ENCODE measurements at places on chromosomes 6 and 20.

GRCh38 chr6:45732731-45733130 lies 282.9 kb downstream of the CLIC5 start:
- no peak for DNase-seq

GRCh38 chr20:52959125-52959524 lies 13.0 kb upstream of the TSHZ2 start:
- no peak for DNase-seq

DNA sequence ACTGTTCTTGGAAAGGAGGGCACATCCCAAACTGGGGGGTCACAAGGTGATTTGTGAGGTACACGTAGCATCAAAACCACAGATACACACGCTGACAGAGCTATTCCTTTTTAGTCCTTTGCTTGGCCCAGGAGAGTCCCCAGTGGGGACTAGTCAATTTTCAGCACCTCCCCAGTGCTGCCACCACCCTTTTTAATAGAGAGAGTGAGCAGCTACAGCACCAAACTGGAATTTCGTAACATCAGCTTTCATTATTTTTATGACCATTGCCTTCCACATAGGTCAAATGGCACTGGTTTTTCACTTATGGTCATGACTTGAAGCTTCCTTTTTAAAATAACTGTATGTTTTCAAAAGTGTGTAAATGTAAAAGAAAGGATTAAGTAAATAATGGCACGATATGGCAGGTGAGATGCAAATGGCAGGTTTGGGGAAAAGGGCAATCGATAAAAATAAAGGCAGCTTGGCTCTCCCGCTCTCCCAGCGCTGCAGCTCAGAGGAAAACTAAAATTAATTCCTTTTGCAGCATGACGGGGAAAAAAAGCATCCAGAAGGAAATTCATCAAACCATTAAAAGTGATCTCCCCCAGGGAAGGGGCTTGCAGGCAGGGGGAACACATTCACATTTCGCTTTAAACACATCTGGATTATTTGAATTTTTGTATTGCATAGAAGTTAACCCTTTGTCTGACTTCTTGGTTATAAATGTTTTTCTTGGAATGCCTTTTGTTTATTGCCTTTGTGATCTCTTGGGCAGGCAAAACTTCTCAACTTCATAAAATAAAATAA lies 95.2 kb downstream of the ANKRD60 start:
- no peak for DNase-seq

- DNase-seq = no peak
Measured at GRCh38 chr20:62167474-62167873, 15.4 kb upstream of the MTG2 start.

DNA sequence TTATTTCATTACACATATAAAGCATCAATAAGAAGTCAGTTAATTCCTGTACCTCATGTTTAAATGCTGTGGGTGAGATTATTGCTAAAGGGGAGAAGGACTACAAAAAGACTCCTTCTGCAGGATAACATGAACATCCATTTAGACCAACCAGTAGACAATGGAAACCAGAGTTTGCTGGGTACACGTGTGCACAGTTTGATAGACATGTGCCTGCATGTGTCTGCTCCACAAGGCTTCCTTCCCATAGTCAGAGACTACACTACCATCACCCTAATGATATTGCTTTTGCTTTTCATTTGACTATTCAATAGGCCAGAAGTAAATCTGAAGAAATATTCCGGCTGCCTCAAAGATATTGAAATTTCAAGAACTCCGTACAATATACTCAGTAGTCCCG lies 231.6 kb downstream of the ARHGAP18 start:
- DNase-seq = no peak
